ENCODE measurements at places on chromosomes 5 and 9.

GRCh38 chr5:154384480-154385235 is 61.1 kb upstream of the SAP30L start:
- DNase-seq, result no peak

- DNase-seq, result no peak
Measured at GRCh38 chr5:38734353-38734752, 111.5 kb upstream of the OSMR start.

- DNase-seq, result no peak
Measured at GRCh38 chr5:20972419-20972925, 984.5 kb upstream of the CDH18 start.

DNA sequence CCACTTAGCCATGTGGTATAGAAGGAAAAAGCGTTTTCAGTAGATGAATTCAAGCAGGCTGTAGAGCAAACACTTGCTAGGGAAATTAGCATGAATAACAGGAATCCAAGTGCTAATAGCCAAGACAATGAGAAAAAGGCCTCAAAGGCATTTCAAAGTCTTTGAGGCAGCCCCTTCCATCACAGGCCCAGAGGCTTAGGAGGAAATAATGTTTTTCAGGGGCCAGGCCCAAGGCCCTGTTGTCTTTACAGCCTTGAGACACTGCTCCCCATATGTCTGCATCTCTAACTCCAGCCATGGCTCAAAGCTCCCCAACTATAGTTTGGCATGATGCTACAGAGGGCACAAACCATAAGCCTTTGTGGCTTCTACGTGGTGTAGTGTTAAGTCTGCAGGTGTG is 563.5 kb downstream of the TAF11L14 start:
- DNase-seq, result no peak

- no peak for DNase-seq
Measured at GRCh38 chr5:144352732-144353317, 182.2 kb downstream of the KCTD16 start.

DNA sequence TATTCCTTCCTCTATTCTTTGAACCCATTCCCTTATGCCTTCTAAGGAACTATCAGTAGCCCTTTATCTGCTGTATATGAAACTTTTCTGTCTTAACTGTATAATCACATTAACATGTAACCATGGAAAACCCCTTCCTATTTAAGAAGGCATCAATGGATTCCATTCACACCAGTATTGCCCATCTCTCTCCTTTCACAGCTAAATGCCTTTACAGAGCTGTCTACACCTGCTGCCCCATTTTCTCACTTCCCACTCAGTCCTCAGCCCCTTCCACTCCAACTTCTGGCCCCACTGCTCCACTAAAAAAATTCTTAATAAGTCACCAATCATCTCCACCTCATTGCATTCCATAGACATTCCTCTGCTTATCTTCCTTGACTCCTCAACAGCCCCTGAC is 50.8 kb downstream of the SEC61B start:
- DNase-seq, result no peak

GRCh38 chr9:27333241-27334052 is 36.5 kb upstream of the EQTN start:
- no peak for DNase-seq

DNA sequence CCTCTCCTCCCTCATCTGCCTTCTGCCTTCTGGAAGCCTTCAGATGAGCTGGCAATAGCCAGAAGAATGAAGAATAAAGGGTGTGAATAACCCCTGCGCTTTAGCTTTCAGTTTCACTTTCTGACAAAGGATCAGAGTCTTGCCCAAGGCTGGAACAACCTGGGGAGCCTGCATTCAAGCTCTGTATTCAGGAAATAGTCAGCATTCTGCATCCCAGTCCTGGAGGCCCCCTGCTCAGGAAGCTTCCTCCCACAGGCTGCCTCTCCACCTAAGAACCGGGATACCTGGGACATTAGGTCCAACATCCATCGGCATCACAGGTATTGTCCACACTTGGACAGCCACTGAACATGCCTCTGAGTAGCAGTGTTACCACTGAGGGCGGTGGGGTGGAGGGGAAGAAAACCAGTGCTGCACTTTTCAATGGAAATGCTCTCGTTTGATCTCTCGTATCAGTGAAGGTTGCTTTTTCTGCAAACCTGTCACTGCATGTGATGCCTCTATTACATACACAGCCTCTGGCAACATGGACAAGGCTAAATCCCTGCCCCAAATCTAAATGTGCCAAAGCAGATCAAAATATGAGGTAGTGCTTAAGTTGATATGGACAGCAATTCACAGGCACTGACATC is 39.8 kb upstream of the ACO1 start:
- DNase-seq, result no peak

- no peak for DNase-seq
Measured at GRCh38 chr5:157983906-157984551, 125.1 kb upstream of the CLINT1 start.

- no peak for DNase-seq
Measured at GRCh38 chr9:111483439-111483857, 735 bp downstream of the ECPAS start.

GRCh38 chr5:128329386-128329939 is 208.6 kb downstream of the FBN2 start:
- no peak for DNase-seq

- no peak for DNase-seq
Measured at GRCh38 chr5:69156456-69156855, 10.5 kb upstream of the CCNB1 start.

GRCh38 chr5:34959323-34959722 is 30.0 kb downstream of the DNAJC21 start:
- no peak for DNase-seq

DNA sequence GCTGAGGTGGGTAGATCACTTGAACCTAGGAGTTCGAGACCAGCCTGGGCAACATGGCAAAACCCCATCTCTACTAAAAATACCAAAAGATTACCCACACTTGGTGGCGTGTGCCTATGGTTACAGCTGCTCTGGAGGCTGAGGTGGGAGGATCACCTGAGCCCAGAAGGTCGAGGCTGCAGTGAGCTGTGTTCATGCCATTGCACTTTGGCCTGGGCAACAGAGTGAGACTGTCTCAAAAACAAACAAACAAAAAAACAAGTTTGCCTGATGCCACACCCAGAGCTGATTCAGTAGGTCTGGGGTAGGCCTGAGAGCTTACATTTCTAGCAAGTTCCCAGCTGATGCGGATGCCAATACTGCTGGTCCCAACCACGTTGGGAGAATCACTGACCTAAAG is 60.5 kb upstream of the HSPA9 start:
- DNase-seq, result no peak

DNA sequence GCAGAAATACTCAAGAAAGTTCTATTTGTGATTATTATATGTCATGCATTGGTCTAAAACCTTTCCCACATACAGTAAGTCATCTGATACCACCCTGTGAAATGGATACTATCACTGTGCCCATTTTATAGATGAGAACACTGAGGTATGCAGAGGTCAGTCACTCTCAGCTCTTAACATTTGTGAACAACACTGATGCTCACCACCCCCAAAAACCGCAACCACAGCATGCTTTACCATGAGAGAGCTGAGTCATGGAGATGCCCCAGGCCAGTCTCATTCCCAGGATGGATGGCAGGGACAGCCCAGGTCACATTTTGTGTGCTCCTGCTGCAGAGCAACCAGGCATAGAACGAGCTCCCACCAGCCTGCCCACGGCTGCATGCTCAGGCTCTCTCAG is 53.5 kb upstream of the IRX1 start:
- DNase-seq, result no peak

GRCh38 chr5:42858031-42858643 is 46.4 kb upstream of the SELENOP start:
- DNase-seq, result no peak

- DNase-seq, result no peak
Measured at GRCh38 chr9:105979290-105979689, 284.9 kb downstream of the TMEM38B start.
